Renal cortical epithelial cell (primary cell): ENCODE measurements at places on chromosomes 7 and 10.
A peak's percentile ranks its signal among the peaks of the same experiment; 100 is the strongest.

DNA sequence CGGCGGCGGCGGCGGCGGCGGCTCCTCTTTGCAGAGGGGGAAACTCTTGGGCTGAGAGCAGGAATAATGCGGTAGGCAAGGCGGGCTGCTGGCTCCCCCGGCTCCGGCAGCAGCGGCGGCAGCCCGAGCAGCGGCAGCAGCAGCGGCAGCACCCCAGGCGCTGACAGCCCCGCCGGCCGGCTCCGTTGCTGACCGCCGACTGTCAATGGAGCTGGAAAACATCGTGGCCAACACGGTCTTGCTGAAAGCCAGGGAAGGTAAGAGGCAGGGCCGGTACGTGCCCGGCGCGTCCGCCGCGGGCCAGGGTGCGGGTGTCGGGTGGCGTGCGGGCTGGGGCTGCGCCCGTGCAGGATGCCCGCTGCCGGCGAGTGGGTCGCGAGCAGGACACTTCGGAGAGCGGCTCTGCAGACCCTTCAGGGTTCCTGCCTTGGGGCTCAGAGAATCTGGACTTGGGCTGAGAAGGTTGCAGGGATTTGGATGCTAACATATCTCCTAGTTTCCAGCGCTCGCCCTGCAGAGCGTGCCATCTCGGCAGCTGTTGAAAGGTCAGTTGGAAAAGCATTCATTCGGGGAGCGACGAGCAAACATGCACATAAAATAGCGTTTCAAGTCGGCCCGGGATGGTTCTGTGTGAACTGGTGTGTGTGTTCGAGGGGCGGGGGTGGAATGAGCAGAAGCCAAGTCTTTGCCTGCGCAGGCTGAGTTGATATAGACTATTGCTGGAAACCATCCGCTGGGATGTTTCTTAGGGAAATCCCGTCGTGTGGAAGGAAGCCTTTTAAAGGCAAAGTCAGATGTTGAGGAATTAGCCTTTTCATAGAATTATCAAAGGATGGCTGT lies 562 bp downstream of the GRK5 start:
- DNase-seq: no peak

- peak; percentile 50 for DNase-seq
Observed at GRCh38 chr10:110373059-110373458, 68.3 kb upstream of the SMNDC1 start.

GRCh38 chr7:149874644-149875028 lies 867 bp downstream of the ATP6V0E2 start:
- no peak for DNase-seq

GRCh38 chr10:76150139-76150875 lies 718.9 kb downstream of the LRMDA start:
- DNase-seq: peak; percentile 98

DNA sequence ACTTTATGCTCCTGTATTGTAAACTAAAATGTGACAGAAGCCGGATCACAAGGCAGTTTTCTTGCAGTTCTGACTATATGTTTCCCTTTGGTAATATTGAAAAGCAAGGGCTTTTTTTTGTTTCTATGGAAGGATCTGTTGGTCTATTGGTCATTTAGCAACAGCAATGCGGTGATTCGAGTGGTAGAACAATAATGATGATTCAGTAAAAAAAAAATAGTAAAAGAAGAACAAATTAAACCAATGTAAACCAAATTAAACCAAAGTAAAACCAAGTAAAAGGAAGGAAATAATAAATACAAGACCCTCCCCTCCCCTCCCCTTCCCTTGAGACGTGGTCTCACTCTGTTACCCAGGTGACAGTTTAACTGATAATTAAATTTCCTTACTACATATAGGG lies 17.8 kb upstream of the CCNY start:
- no peak for DNase-seq
